ENCODE measurements at places on chromosomes 3 and 15. TPM values are rescaled to one million over a fixed set of nuclear protein-coding genes. Genes with fewer than 3 reads are reported as not detected.

- no peak for DNase-seq
Measured at GRCh38 chr3:135851201-135852081, 114.1 kb upstream of the PPP2R3A start.

DNA sequence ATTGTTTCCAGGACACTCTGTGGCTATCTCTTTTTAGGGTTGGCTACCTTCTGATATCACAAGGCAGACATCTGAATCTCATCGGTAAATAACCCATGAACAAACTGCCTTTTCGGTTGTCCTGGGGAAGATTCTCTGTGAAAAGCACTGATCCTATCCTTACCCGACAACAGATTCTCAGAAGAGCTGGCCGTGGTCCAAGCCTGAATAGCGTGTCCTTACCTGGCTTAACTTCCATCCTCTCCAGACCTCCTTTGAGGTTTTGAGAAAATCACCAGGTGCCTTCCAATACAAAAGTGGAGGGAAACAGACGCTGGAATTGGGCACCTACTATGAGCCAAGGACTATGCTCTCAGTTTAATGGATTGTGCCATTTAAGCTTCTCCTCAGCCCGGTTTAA is 87.4 kb upstream of the ARHGEF3 start:
- no peak for DNase-seq

DNA sequence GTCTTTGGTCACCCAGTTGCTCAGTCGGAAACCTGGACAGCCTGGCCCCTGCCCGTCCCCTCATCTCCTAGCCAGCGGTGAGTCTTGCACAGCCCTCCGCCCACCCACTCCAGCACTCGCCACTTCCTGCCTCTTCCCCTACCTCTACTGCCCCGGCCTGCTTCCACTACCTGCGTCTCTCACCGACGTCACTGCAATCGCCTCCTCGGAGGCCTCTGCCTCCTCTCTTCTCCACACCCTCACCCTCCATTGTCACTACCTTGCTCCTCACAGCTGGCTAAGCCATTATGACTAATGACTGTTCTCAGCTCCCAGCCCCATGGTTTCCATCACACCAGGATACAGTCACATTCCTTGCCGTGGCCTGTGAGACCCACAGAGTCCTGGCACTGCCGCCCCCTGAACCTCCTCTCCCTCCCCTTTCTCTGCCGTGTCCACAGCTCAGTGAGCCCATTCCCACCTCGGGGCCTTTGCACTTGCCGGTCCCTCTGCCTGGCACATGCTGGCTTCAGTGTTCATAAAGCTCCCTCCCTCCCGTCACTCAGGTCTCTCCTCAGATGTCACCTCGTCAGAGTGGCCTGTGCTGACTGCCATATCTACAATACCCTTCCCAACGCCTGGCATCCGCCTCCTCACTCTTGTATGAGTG is 104.8 kb downstream of the FBLN2 start:
- DNase-seq: no peak

DNA sequence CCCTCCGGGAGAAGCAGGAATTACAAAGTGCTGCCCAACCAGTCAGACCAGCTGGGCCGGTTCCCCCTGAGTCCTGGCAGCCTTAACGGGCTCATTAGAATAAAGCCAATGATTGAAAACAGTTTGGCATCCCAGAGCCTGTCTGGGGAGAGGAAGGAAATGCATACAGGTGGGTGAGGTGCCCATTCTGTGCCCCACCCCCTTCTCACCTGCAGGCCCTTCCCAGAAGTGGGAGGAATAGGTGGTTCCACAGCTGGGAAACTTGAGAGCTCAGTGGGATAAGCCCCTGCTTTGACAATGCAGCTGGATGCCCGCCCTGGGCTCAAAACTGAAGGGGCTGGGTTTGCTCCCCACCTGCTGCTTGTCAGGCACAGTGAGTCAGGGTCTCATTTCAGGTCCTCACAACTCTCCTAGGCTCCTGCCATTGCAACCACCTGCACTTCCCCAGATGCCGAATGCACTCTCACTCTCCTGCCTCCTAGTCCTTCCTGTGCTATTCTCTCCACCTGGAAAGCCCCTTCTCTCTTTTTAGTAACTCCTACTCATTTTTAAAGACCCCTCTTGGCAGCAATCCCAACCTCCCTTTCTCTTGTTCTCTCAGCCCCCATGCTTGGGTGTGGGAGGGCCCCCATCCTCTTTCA is 5.5 kb upstream of the BUB1B start:
- no peak for DNase-seq

Gene BAHD1
- total RNA-seq: 16.2 TPM

Gene CCR9
- not detected for total RNA-seq
